ENCODE measurements at places on chromosomes 2 and 18. TPM values are rescaled to one million over a fixed set of nuclear protein-coding genes. Genes with fewer than 3 reads are reported as not detected.

DNA sequence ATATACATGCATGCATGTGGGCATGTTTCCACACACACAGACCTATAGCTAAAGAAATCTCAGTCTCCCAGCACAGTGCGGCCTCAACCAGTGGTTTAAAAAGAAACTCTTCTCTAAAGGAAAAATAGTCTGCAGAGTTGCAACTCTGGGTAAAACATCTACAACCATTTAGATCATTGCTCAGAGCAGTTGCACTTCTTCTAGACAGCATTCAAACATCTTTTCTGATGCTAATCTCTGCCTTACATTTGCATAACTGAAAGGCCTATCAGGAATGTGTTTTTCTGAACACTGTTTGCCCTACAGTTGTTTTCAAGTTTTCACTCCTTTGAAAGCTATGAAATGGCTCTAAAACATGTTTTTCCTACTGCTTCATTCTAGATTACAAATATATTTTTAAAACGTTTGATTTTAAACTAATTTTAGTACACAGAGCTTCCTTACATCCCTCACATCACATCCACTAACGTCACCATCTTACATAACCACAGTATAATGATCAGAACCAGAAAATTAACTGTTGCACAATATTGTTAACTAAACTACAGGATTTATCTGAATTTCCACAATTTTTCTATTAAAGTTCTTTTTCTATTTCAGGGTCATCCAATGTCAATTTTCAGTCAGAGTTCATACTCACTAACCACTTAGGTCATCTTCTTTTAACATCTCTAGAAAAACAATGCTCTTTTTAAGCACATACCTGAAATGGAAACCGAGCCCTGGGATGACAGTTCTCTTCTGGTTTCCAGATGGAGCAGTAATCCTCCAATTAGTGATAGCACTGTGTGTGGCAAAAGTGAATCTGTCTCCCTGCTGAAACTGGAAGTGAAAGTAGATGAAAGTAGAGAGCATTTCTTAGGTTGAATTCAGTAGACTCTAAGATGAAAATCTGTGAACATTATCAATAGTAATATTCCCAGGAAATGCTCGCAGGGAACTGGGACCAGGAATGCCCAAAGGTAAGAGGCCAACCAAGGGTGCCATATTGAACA lies 501.6 kb upstream of the GCFC2 start:
- H3K27ac ChIP-seq, result no peak overlapping the region
- H3K36me3 ChIP-seq, result no peaks in the 10 kb centered on the region
- H3K27me3 ChIP-seq, result no peaks in the 10 kb centered on the region
- no peak overlapping the region for H3K4me3 ChIP-seq
- peaks cover 15% of the 10 kb centered on the region for H3K4me1 ChIP-seq

DNA sequence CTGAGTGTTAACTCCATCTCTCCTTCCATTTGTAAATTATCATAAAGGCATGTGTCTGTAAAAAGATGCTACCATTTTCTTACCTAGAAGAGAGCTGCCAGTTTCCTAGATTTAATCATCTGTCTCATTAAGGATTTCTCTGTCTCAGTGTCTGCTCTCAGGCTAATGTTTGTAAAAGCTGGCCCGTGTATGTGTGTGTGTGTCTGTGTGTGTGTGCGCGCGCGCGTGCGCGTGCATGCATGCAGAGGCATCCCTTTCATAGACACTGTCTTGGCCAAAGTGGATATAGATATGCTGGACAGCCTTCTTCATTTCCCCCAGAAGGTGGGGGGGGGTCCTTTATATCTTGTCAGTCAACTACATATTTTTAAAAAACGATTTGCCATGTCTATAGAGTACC lies 18.9 kb downstream of the MGAT5 start:
- H3K36me3 ChIP-seq, result no peaks in the 10 kb centered on the region
- no peak overlapping the region for H3K4me3 ChIP-seq
- peaks cover 22% of the 10 kb centered on the region for H3K4me1 ChIP-seq
- H3K27me3 ChIP-seq, result no peaks in the 10 kb centered on the region
- H3K27ac ChIP-seq, result no peak overlapping the region
- no peak for DNase-seq

The SLC5A7 gene
- total RNA-seq, result 0.17 TPM

The ANKRD30B gene
- total RNA-seq, result not detected

- H3K4me1 ChIP-seq, result peaks cover 2% of the 10 kb centered on the region
- DNase-seq, result no peak
- no peak overlapping the region for H3K27ac ChIP-seq
- peaks cover 23% of the 10 kb centered on the region for H3K27me3 ChIP-seq
- no peak overlapping the region for H3K4me3 ChIP-seq
Measured at GRCh38 chr2:45176390-45176789, 167.1 kb upstream of the SIX2 start.

The RUFY4 gene
- 0.04 TPM for total RNA-seq

- no peak overlapping the region for H3K4me3 ChIP-seq
- no peaks in the 10 kb centered on the region for H3K27me3 ChIP-seq
- no peaks in the 10 kb centered on the region for H3K4me1 ChIP-seq
- no peak overlapping the region for H3K27ac ChIP-seq
- no peak for DNase-seq
- no peaks in the 10 kb centered on the region for H3K36me3 ChIP-seq
Measured at GRCh38 chr18:36724169-36724568, 104.6 kb downstream of the TPGS2 start.

The SERPINB12 gene
- total RNA-seq, result not detected

DNA sequence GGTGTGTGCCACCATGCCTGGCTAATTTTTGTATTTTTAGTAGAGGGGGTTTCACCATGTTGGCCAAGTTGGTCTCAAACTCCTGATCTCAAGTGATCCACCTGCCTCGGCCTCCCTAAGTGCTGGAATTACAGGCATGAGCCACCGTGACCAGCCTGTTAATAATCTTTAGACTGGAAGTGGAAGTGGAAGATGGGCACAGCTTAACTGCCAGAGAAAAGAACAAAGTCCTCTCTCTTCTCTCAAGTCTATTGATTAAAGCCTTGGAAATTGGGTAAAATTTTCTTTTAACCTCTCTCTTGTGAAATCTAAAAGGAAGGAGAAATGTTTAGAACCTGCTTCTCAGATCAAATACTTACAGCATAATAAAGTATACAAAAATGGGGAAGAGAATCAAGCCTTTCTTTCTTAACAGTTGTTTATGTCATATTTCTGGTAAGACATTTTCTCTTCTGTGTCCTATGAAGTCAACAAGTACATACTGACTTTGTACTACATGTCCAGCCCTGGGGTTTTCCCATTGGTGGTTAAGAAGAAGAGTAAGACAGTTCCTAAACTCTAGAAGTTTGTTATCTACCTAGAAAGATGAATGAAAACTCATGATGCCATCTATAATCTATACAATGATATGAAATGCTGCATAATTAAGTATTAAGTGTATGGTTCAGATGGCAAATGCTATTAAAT lies 4.6 kb downstream of the TMEM169 start:
- H3K36me3 ChIP-seq, result no peaks in the 10 kb centered on the region
- no peaks in the 10 kb centered on the region for H3K27me3 ChIP-seq
- H3K4me3 ChIP-seq, result no peak overlapping the region
- H3K4me1 ChIP-seq, result peaks cover 27% of the 10 kb centered on the region
- no peak for DNase-seq

The FBLN7 gene
- 1.4 TPM for total RNA-seq

The DARS1 gene
- total RNA-seq, result 115 TPM

DNA sequence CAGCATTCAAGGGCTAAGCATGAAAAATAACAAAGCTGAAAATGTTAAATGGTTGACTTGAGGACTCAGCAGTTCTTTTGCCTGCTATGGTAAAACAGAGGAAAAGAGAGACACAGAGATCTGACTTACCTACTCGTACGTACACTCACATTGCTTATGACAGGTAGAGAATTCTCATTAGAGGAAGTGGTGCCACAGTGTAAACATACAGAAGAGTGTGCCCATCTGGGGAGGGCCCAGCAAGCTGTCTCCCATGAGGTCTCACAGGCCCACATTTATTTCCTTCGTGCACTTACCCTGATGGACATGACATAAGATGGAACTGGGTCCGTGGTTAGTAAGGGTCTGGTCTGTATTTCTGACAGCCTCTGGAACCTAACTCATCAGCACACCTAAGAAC lies 729.1 kb downstream of the BCL11A start:
- no peak overlapping the region for H3K27ac ChIP-seq
- H3K27me3 ChIP-seq, result no peaks in the 10 kb centered on the region
- no peaks in the 10 kb centered on the region for H3K4me1 ChIP-seq
- DNase-seq, result no peak
- H3K4me3 ChIP-seq, result no peak overlapping the region

The CHRNA1 gene
- total RNA-seq, result not detected

The DAW1 gene
- 2.0 TPM for total RNA-seq

DNA sequence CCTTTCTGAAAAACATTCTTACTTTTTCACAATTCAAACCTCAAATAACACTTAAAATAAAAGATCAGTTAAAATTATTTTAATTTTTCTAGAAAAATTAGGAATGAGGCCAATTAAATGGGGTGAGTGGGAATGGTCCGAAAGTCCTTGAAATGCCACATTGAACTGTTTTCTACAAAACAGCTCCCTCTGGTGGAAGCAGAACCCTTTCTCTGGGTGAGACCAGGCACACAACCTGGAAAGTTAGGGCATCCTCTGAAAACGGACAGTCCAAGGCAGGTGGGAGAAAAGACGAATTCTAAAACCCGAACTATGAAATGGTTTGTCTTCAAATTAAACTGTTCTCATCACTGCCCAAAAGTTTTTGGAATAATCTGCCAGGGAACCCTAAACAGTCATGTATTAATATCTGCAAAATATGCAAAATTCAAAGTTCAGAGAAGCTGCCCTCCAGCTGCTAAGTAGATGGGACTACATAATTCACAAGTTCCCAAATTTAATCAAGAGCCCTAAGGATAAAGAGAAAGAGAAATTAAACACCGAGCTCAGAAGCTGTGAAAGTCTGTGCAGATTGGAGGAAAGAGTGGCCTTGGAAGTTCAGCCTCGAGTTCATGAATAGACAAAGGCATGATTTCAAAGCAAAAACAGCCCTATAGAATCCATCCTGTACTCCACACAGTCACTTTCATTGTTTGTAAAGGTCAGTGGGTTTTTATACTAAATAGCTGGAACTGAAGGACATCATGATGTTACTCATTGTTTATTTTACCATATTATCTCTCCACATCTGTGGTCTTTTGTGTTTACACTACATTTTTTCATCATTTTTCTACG lies 108.3 kb downstream of the PIEZO2 start:
- H3K4me3 ChIP-seq, result no peak overlapping the region
- DNase-seq, result peak; percentile 83
- H3K27me3 ChIP-seq, result no peaks in the 10 kb centered on the region

GRCh38 chr2:108536133-108536780 lies 2.0 kb downstream of the LIMS1 start:
- peaks cover 9% of the 10 kb centered on the region for H3K4me1 ChIP-seq
- H3K4me3 ChIP-seq, result no peak overlapping the region
- no peak overlapping the region for H3K27ac ChIP-seq
- H3K36me3 ChIP-seq, result no peaks in the 10 kb centered on the region
- H3K27me3 ChIP-seq, result peaks cover 13% of the 10 kb centered on the region
- no peak for DNase-seq

DNA sequence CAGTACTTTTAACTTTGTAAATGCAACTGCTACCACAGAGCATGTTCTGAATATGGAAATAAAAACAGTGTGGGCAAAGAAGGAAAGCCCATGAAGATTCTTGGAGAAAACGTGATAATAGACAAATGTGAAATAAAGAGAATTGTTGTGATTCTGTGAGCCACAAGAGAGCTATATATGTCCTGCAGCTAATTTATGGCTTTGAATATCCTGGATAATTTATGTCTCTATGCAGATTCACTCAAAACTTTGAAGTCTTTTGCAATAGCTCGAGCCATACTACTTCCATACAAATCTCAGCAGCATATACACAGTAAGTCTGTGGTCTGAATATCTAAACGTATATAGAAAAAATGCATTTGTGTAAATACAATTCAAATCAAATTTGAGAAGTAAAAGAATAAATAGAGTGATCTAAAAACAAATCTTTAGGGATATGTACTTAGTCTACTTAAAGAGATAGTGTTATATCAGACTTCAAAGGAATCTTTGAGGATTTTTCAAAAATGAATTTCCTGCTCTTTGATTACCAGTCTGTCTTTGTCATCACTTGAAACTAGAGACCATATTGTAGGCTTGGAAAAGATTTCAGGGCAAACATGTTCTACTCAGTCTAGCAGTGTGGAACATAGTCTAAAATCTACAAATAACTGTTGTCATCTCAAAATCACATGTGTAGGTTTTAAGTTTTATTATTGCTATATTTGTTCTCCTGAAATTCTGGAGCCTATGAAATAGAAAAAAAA lies 107.1 kb downstream of the CSRNP3 start:
- DNase-seq, result no peak
- no peak overlapping the region for H3K27ac ChIP-seq
- peaks cover 29% of the 10 kb centered on the region for H3K4me1 ChIP-seq
- H3K27me3 ChIP-seq, result no peaks in the 10 kb centered on the region
- no peak overlapping the region for H3K4me3 ChIP-seq

DNA sequence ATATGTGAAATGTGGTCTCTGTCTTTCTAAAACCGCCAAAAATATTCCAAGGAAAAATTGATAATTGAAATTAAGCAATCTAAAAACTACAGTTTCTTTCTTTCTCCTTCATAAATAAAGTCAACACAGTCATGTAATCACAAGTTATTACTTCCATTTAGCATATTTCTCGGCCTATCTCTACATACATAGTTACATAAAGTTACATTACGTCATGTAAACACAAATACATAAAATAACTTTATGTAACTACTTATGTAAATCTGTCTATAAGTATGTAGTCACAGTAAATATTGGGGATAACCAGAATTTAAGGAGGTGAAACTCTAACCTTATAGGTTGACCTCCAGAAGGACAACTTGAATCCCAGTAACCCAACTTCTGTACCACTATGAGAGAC lies 48.5 kb upstream of the PID1 start:
- H3K4me1 ChIP-seq, result no peaks in the 10 kb centered on the region
- H3K27ac ChIP-seq, result no peak overlapping the region
- no peak for DNase-seq
- no peaks in the 10 kb centered on the region for H3K27me3 ChIP-seq

The PRLH gene
- total RNA-seq, result not detected

DNA sequence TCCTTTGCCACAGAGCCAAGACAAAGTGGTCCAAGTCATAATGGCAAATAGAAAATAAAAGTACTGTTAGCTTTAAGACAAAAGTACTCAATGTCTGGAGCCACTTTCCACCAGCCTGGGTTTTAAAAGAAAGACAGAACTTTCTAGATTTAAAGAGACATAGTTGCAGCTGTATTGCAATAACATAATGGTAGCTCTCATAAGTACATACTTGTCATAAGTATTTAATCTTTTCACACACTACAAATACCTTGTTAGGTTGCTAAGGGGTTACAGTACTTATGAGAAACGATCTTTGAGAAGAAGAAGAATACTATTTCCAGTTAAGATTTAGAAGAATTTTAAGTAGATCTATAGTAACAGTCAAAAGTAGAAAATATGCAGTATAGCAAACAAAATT lies 28.9 kb upstream of the AQP4 start:
- H3K27ac ChIP-seq, result peak overlapping the region; percentile 8
- peaks cover 21% of the 10 kb centered on the region for H3K4me1 ChIP-seq
- DNase-seq, result no peak
- no peaks in the 10 kb centered on the region for H3K27me3 ChIP-seq

Data from GM23338 (cell line).